ENCODE measurements at places on chromosomes 2 and 18.
A peak's percentile ranks its signal among the peaks of the same experiment; 100 is the strongest.

DNA sequence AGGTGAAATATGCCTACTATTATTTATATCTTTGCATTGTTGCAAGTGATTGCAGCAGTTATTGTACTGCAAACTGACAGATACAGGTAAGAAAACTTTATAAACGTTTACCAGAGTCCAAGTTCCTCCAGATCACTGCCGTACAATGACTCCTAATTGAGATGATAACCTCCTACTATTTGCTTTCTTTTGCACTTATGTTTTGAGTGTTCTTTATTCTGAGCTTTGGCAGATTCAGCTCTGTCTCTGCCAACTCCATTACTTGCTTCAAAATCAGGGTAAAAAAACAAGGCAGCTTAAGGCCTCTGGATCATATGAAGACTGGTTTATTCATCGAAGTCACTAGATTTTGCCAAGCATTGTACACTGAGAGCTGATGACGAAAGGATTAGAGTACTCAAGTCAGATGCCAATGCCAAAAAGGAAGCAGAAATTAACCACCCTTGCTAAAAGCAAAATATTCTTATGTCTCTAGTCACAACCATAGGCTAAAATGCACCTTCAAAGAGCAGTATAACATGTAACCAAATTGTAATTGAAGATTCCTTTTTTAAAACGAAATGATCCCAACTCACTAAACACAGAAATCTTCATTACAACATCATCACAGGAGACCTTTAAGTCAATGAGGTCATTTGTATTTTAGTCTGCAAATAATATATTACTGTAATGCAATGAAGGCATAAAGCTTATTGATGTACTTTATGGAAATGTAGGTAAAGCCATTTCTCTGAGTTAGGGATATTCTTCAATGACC lies 10.5 kb upstream of the IKZF2 start:
- peak; percentile 15 for DNase-seq

DNA sequence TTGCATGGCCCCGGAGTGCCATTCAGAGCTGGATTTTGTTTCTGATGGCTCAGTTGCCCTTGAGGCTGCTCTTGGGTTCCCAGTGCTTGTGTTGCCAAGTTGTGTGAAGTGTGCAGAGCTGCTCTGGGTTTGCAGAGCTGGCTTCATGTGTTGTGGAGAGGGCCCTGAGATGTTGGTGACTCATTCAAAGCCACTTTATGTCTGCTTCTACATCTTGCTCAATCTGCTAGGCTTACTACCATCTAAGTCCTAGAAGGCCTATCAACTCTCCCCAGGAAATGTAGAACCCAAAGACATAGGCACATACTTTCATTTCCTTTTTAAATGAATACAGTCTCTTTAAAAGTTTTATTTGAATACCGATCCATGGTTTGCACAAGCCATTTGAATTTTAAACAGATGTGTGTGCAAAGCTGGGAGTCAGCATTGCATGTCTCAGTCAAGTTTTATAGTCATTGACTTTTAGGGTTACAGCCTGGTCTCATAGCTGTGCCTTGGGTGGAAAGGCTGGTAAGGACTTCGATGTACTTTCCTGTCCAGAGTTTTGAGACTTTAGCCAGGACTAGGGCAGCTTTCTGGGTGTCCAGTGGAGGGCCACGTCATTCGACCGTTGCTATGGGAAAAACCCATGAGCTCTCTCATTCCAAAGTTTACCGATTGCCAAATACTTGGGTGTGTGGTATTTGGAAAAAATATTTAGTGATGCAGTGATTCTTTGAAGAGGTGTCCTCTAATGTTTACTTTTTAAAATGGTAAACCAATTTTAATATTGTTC lies 105.0 kb downstream of the LTBP1 start:
- DNase-seq: peak; percentile 42

GRCh38 chr2:105760639-105761337 lies 16.1 kb downstream of the NCK2 start:
- no peak for DNase-seq

DNA sequence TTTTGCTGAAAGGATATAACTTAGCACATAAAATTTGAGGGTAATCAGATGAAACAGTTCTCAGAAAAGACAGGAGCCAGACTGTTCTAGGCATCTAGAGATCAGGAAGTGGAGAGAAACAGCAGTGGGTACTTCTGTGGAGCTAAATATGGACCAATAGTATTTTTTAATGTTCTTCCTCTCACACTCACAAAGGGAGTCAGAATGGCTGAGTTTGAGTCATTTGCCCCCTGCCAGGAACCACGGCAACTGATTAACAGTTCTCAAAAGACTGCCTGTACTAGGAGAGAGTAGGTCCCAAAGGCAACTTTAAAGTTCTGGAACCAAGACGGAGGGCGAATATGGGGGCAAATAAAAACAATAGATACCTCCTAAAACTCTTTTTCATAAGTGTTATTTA lies 107.5 kb downstream of the GULP1 start:
- DNase-seq: peak; percentile 34

- DNase-seq: no peak
Observed at GRCh38 chr2:24621779-24622538, 130.9 kb downstream of the NCOA1 start.

DNA sequence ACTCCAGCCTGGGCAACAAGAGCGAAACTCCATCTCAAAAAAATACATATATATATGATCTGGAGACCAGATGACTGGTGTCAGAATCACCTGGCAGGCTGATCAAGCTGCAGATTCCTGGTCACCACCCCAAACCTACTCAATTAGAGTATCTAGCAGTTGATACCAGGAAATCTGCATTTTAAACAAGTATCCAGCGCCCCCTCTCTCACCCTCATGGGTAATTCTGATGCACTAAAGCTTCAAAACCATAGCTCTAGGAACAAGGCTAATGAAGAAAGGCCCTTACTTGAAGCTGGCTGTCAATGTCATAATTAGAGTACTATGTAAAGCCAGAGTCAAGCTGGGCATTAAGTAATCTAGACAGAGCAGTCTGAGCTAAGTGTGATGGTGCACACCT lies 25.0 kb upstream of the PCBP1 start:
- no peak for DNase-seq

- peak; percentile 15 for DNase-seq
Observed at GRCh38 chr2:203730076-203730729, 23.8 kb downstream of the CD28 start.

DNA sequence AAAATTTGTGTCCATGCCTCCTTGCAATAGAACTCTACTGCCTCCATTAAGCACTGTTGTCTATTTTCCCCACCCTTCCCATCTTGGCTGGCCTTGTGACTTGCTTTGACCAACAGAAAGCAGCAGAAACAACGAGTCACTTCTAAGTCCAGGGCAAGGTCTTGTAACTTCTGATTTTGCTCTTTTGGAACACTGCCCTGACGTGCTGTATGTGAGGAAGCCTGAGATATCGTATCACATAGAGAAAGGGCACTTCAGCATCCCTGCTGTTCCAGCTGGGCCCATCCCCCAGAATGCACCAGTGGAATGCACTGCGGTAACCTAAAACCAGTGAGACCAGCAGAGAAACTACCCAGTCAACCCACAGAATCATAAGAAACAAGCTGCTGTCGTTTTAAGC lies 28.1 kb downstream of the NCKAP1 start:
- peak; percentile 35 for DNase-seq

GRCh38 chr2:2222931-2223330 lies 108.1 kb downstream of the MYT1L start:
- no peak for DNase-seq

GRCh38 chr2:227889336-227889735 lies 17.9 kb downstream of the DAW1 start:
- DNase-seq: no peak

- no peak for DNase-seq
Observed at GRCh38 chr2:38409156-38410102, 32.4 kb upstream of the ATL2 start.
